T47D (cell line): ENCODE measurements at places on chromosomes 2 and 18.

DNA sequence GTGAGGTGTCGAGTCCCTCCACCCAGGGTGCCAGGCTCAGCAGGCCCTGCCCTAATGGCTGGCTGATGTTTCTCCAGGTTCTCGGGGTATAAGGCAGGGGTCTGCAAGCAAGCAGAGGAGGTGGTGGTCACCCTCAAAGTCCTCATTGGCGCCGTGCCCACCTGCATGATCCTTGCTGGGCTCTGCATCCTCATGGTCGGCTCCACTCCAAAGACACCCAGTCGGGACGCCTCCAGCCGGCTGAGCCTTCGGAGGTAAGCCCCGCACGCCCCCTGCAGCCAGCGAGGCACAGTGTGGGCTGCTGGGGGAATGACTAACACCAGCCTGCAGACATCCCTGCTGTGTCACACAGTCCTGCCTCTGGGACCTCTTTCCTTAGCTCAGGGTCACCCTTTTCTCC is 14.1 kb downstream of the MFSD2B start:
- no peak for DNase-seq

DNA sequence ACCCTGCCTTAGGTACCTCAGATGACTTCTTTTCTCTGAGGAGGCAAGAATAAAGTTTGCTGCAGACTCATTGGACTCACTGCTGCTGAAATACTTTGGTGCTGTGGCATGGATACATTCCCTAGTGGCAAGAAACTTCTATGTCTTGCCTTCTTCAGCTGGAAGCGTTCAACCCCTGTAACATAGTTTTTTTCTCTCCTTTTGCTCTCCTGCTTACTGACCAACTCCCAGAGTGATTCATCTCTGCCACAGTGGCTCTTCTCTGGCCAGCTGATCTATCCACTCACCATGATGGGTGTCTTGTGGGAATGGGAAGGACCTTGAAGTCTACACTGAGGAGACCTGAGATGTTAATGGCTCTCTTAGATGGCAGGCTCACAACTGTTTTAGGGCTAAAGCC is 309.3 kb upstream of the LRRTM4 start:
- no peak for DNase-seq

DNA sequence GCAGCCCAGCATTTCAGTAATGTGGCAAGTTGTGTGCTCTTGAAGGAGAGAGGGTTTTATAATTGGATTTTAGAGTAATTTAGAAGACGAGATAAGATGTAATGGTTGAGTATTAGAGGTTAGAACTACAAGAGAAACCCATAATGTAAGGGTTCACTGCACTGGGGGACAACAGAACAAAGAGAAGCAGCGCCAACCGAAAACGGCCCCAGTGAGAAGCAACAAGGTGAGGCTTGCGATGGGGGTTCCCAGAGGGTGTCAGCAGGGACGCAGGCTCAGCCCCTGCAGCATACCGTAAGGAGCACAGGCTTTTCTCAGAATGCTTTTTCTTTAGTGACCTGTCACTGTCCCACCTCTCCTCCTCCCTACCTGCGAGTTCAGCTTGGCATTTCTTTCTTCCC is 183.9 kb upstream of the ETAA1 start:
- DNase-seq, result no peak

- DNase-seq, result peak; percentile 45
Observed at GRCh38 chr18:12255626-12256026, 1.5 kb downstream of the CIDEA start.

DNA sequence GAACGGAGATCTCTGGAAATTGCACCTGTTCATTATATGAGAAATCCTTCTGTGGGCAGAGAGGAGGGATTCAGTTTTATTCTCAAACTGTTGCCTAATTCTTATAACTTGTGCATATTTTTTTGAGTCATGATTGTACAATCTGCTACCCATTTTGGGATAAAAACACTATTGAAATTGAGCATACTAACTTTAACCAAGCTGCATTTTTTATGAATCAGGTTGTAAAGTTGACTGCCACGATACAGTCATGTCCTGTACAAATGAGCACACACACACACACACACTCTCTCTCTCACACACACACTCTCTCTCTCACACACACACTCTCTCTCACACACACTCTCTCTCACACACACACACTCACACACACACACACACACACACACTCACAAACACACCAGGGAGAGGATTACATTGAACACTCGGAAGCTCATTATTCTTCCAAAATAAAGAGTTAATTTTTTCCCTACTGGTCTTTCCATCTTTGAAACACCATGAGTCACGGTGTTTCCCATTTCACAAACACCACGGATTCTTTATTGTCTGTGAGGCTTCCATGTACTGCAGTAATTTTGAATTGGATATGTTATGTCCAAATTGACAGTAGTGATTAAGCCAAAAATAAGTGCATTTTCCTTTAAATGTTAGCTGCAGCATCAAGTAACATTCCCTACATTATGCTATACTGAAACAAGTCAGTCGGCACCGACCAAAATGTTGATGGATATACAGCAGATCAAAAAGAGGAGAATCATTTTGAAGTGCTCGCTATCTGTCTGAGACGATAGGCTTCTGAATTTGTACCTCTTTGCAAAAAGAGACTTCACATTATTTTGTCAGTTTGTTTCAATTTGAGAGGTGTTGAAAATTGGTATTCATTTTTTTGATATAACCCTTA is 216.9 kb downstream of the ARHGAP15 start:
- no peak for DNase-seq

DNA sequence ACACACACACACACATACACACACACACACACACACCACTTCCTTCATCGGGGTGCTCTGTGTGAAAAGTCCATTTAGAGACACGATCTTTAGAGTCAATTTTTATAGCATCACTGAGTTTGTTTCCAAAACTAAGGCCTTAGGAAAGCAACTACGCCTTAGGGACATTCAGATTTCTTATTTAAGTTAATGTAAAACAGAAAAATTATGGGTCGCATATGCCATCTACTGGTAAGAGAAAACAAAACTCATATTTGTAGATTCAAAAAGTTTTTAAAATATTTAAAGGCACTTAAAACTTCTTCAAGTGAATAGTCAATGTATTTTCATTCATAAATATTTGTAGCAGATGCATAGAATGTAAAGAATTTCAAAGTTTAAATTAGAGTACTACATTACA is 166.2 kb downstream of the ATAD2B start:
- DNase-seq, result no peak

GRCh38 chr2:8281950-8282857 is 399.7 kb upstream of the ID2 start:
- no peak for DNase-seq

- no peak for DNase-seq
Observed at GRCh38 chr2:113716291-113716690, 40.2 kb downstream of the SLC35F5 start.

- DNase-seq, result no peak
Observed at GRCh38 chr18:37900326-37900725, 334.7 kb upstream of the CELF4 start.

DNA sequence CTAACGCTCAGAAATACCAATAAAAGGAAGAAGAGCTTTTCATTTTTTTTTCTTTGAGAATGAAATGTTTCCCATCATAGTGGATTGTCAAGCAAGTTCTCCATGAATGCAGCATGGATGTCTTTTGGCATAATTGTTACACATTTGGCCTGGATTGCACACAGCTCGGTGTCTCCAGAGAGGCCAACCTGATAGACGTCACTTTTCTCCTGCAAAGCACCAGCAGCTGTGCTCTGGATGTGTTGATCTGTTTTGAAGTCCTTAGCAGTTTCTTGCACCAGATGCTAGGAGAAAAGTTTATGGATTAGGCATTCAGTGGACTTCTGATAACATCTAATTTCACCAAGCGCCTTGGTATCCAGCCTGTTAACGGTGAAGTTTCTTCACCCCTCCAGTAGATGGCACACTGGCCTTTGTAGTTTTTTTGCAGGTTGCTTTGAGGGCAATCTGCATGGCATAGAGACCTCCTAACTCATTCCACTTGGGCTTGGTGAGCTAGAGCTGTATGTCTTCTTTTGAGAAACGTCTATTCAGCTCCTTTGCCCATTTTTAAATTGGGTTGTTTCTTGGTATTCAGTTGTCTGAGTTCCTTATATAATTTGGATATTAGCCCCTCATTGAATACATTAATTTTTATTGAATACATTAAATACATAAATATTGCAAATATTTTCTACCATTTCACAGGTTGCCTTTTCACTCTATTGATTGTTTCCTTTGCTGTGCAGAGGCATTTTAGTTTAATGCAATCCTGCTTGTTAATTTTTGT is 59.7 kb downstream of the PTH2R start:
- peak; percentile 12 for DNase-seq

DNA sequence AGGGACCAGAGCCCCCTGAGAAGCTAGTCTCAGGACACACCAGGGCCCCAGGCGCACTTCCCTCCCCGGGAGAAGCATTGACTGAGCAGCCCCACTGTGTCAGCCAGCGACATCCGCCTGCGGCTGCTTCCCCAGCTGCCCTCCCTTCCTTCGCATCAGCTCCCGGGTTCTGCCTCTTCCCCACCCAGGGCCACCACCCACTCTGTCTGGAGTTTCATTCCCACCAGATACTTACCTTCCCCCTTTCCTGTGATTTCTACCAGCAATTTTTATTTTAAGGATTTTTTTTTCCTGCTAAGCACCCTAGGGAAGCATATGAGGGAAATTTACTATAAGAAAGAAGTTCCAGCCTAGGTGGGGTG is 99.2 kb downstream of the SMAD7 start:
- DNase-seq, result no peak

GRCh38 chr2:235876099-235876679 is 292.0 kb downstream of the GBX2 start:
- no peak for DNase-seq

DNA sequence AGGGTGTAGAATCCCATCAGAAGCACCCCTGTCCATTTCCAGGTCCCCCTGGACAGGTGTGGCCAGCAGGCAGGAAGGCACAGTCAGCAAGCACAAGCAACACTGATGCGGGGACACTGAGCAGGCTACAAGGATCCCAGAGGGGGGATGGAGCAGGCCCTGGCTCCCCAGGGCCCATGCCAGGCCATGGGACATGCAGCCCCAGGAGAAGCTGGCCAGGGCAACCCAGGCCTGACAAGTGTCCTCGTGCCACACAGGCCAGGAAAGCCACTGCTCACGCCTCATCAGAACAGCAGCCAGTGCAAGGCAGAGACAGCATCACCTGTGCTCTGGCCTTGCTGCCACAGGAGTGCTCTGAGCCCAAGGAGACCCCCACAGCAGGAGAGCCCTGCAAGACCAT is 14.1 kb upstream of the GPC1 start:
- no peak for DNase-seq

DNA sequence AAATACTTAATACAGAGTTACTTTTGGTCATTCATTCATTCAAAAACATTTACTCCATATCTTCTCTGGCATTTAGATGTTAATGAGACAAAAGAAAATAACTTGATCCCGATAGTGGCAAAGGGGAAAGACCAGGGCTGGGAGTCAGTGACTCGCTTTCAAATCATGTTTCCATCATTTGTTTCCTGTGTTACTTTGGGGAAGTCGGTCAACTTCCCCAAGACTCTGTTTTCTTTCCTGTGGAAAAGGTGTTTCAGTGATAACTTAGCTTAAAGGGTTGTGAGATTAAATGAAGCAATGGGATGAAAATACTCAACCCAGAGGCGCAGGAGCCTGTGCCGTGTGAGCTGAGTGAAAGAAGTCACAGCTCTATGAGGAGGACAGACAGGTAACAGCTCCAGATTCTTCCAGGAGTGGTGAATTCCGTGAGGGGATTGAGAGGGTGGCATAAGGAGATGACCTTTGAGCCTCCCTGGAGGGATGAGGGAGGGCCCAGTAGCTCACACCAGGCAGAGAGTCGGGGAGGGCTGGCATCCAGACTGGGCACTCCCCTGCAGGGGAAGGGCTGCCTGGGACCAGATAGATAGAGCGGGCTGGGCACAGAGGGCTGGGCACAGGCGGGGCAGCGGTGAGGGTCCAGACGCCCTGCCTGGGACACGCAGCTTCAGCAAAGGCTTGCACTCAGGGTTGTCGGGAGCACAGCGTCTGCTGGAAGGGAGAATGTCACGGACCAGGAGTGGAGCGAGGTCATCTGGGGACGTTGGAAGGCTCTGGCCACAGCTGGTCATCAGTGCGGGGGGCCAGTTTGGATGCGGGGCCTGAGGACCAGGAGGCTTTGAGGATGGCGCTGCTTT is 70.1 kb downstream of the TSHZ1 start:
- no peak for DNase-seq

DNA sequence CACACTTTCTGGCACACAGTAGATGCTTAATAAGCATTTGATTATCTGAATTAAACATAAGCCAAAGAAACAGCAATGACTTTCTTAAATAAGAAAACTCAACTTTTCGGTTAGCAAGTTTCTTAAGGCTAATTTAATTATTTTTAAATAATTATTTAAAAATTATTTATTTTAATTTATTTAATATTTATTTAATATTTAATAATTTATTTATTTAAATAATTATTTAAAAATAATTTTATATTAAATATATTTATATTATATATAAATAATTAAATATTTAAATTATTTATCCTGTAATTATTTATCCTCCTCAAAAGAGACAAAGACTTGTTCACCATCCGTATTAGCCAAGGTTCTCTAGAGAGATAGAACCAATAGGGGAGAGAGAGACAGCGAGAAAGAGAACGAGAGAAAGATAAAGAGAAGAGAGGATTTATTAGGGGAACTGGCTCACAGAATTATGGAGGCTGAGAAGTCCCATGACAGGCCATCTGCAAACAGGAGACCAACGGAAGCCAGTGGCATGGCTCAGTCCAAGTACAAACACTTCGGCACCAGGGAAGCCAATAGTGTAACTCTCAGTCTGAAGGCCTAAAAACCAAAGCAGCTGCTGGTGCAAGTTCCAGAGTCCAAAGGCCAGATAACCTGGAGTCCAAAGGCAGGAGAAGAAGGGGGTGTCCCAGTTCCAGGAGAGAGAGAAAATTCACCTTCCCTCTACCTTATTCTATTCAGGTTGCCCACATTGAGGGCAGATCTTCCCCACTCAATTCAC is 125.3 kb downstream of the METTL8 start:
- DNase-seq, result no peak

- DNase-seq, result peak; percentile 64
Observed at GRCh38 chr18:9673296-9674251, 34.5 kb upstream of the RAB31 start.

- DNase-seq, result no peak
Observed at GRCh38 chr2:176388861-176389260, 119.6 kb downstream of the MTX2 start.

DNA sequence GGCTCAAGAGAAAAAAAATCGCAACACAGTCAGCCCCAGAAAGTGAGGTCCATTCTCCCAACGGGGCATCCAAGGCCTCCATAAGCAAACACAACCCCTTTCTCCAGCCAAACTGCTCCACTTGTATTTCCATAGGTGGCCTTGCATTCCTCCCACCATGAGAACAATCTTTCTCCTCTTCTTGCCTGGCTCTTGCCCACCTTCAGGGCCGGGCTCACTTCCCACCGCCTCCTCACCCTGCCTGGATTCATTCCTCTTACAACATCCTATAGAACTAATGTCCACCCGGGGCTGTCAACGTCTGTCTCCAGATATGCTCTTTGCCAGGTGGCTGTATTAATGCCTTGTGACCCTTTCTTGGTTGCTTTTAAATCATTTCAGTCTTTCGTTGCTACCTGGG is 124.5 kb downstream of the SMAD7 start:
- no peak for DNase-seq

GRCh38 chr2:60460577-60461420 is 92.7 kb downstream of the BCL11A start:
- no peak for DNase-seq
